Activated naive CD4-positive, alpha-beta T cell treated with anti-CD3 and anti-CD28 coated beads for 36 hours (primary cell): ENCODE measurements at places on chromosomes 5 and 9. TPM values are rescaled to one million over a fixed set of nuclear protein-coding genes. Genes with fewer than 3 reads are reported as not detected.

DNA sequence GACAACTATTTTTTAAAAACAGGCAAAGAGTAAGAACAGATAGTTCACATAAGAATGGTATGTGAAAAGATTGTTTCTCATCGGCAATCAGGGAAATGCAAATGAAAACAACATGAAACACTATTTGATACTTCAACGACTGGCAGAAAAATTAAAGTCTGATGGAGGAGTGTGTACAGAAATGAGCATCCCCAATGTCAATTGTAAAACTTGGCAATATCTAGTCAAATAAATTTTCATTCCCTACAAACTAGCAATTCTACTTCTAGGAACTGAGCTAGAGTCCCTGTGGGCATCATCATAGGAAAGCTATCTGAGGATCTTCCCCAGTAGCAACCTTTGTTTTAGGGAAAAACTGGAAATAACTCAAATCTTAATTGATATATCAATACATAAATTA is 29.0 kb upstream of the MAP3K1 start:
- H3K4me1 ChIP-seq = no peaks in the 10 kb centered on the region
- no peak overlapping the region for H3K4me3 ChIP-seq
- no peaks in the 10 kb centered on the region for H3K36me3 ChIP-seq
- DNase-seq = no peak
- H3K27ac ChIP-seq = no peak overlapping the region

DNA sequence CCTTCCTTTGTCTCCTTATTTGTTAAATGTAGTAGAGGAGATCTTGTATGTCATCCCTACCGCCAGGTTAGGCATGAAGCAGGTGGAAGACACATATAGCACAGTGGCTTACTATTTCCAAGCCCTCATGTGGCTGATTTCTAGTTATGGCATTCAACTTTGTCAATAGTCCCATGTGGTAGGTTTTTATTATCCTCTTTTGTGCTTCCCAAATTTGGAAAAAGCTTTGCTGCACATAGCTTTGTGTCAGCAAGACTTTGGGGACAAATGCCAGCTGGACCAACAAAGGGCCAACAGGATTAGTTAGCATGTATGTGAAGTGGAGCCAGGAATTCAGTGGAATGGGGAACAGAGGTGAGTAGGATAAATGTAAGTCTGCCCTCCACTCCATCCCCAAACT is 276.3 kb downstream of the PSAT1 start:
- no peak overlapping the region for H3K27ac ChIP-seq
- no peaks in the 10 kb centered on the region for H3K27me3 ChIP-seq
- H3K4me3 ChIP-seq = no peak overlapping the region

GRCh38 chr5:123599171-123599570 is 87.2 kb downstream of the CSNK1G3 start:
- H3K4me3 ChIP-seq = no peak overlapping the region
- peaks cover 2% of the 10 kb centered on the region for H3K4me1 ChIP-seq

- H3K36me3 ChIP-seq = no peaks in the 10 kb centered on the region
- H3K27me3 ChIP-seq = peaks cover 7% of the 10 kb centered on the region
- H3K4me1 ChIP-seq = no peaks in the 10 kb centered on the region
- DNase-seq = no peak
- H3K4me3 ChIP-seq = no peak overlapping the region
These were observed 248.6 kb upstream of the NREP start for GRCh38 chr5:112005623-112005930.

The FBP2 gene
- total RNA-seq = not detected

The FOXE1 gene
- 0.10 TPM for total RNA-seq

The GPR21 gene
- total RNA-seq = 0.32 TPM

The KIF20A gene
- total RNA-seq = 81.9 TPM
